Stimulated activated naive CD4-positive, alpha-beta T cell (primary cell): ENCODE measurements at places on chromosomes 7 and 10.
A peak's percentile ranks its signal among the peaks of the same experiment; 100 is the strongest.

- DNase-seq: peak; percentile 10
These were observed 60.7 kb downstream of the VCL start for GRCh38 chr10:74058658-74059057.

DNA sequence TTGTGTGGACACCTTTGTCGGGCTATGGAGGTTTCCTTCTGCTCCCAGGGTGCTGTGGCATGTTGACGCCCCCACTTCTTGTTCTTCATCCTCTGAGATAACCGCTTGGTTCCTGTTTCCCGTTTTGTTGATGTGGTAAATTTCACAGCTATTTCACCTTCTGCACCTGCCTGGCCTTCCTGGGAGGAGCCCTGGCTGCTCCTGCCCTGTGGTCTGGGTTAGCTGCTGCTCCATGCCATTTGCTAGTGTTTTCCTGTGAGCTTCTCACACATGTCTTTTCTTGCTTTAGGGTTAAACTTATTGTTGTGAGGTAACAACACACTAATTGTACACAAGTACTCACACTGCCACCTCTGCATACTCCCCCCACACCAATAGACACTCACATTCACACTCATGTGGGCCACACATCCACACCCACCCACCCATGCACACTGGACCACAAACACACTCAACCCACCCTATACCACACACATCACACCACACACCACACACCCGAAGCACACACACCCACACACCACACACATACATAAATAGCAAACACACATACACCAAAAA lies 46.5 kb upstream of the MSMB start:
- peak; percentile 75 for DNase-seq

DNA sequence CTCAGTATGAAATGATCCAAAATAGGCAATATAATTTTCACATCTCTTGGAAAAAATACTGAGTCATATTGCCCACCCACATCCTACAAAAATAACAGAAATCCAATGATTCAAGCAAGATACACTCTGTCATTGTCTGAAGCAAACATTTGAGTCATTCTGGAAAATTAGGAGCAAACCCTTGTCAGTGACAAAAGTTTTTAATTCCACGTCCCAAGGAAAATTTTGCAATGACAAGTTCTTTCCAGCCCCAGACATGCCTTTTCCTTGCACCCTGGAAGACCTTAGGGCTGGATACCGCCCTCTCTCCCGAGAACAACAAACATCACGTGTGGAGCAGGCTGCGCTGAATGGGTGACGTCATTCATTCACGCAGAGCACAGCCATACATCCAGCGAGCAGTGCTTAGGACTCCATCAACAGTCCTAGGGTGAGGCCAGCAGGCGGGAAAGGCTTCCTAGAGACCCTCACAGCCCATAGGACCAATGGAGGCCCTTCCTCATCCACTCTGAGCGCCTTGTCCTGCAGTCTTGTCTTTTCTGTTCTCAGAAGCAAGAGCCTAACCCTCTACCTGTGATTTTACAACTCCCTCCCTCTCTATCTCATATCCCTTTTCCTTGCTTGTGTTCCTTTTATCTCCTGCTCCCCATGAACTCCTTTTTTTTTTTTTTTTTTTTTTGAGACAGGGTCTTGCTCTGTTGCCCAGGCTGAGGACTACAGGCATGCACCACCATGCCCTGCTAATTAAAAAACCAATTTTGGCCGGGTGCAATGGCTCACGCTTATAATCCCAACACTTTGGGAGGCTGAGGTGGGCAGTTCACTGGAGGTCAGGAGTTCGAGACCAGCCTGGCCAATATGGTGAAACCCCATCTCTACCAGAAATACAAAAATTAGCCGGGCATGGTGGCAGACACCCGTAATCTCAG lies 23.5 kb upstream of the KDM7A start:
- no peak for DNase-seq

- DNase-seq: peak; percentile 12
These were observed 78.8 kb downstream of the INPP5A start for GRCh38 chr10:132616170-132616995.

GRCh38 chr7:70466725-70467364 lies 665.1 kb upstream of the GALNT17 start:
- DNase-seq: no peak

GRCh38 chr10:123783296-123783695 lies 108.3 kb downstream of the CPXM2 start:
- no peak for DNase-seq

DNA sequence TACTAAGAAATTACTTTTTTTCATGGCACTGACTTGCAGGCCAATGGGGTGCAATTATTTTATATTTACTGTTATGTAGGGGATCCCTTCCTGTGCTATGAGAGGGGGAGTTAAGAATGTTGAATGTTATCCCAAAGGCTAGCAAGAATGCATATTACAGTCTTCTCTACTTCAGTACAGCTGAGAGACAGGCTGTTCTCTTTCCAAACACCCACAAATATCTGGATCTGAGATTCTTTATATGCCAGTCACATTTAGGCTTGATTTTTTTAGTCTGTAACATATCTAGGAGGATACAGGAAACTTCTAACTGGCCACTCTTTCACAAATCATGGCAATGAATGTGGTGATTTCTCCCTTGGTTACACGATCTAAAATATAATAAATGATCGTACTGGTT lies 266.4 kb upstream of the FZD8 start:
- no peak for DNase-seq

GRCh38 chr7:1922071-1922869 lies 252.2 kb downstream of the ELFN1 start:
- DNase-seq: peak; percentile 63

DNA sequence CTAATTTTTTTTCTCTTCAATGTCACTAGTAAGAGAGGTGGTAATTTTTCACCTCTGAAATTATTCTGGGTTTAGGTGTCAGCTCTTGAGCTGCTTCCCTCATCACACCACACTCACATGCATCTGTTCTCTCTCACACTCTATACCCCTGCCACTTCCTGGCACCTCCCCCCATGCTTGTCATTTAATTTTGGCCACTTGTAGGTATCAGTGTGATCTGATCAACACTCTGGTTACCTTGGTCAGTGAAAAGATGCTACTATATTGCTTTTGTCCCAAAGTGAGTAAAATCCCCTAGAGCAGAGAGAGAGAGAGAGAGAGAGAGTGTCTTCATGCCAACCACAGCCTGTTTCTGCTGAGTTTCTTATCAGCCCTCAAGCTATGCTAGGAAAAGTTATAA lies 42.5 kb downstream of the STK17A start:
- DNase-seq: peak; percentile 58

DNA sequence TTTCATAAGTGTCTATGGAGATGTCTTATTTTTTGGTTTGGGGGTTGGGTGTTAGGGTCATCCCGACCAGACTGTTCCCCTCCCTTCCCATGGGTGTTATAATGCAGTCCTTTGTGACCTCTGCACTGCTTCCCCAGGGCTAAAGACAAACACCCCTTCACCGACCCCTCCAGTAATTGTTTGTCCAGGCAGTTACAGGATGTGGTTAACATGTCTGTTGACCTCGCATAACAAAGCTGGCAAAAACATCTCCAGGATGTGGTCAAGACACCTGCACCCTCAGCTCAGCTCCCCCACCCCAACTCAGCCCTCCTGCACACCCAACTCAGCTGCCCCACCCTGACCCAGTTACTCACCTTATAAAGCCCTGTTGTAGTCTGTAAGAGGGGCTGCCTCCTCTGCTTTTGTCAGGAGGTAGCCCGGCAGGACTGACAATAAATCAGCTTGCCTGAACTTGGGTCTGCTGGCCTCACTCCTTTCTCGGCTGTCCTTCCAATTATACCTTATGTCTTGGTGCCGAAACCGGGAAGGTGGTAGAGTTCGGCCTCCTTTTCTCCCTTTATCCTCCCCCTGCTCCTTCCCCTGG lies 102.2 kb downstream of the ZNF92 start:
- DNase-seq: no peak

- no peak for DNase-seq
These were observed 15.2 kb downstream of the CAMK1D start for GRCh38 chr10:12364559-12364958.

DNA sequence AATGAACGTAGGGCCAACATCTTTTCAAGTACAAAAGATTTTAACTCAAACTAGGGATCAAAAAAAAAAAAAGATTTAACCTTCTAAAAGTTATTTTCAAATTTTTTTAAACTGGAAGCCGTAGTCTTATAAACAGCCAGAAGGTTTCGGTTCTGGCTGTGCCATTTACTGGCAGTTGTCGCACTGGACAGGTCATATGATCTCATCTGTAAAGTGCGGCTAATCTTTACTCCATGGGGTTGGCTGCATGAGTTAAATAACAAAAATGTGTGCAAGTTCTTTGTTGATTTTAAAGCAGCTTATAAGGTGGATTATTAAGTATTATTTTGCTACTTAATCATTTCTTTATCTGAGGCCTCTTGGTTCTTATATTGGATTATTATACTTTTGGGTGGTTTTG lies 36.6 kb downstream of the TRUB1 start:
- DNase-seq: no peak

DNA sequence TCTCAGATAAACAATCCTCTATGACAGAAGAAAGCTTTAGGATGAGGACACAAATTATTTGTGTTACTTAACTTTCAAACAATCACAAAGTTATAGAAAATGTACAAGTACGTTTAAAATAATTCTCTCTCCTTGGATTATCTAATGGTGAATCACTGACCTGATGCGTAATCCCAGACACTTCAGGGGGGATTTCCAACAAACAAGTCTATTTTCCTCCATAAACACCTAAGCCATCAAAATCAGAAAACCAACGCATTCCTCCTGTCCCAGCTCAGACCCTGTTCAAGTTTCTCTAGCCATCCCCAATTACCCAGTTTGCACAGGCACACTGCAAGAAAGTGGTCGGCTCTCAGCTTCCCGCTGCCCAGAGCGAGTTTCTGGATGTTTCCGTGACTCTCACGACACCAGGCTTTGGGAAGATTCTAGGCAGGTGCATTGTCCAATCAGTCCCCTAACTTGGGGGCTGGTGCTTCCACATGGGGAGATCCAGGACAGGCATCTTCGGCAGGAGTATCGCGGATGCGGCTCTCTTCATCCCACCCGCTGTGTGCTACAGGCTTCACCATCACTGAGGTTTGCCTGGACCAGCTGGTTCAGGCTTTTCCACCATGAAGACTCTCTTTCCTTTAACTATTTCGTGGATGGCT lies 200.0 kb downstream of the ZMYND11 start:
- no peak for DNase-seq

- DNase-seq: no peak
These were observed 77.5 kb downstream of the HGF start for GRCh38 chr7:81692146-81692905.

GRCh38 chr10:77168861-77169260 lies 468.7 kb downstream of the KCNMA1 start:
- no peak for DNase-seq

DNA sequence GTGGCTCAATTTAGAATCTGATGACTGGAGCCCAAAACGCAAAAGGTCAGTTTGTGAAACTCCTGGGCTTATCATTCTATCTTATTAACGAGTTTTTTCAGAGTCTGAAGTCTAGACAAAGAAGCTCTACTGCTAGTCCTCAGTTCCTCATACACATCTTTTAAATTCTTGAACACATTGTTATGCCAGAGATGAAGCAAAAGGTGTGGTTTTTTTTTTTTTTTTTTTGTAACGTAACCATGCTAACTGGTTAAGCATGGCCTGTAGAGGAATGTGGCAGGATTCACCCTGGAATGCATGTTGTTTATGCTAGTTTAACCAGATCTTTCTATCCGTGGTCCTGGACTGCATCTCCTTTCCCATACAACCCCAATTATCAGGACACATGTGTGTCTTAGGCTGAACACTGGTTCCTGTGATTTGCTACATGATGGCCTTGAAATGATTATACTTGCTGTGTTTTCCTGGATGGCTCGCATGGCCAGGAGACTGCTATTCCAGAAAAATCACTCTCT lies 79.3 kb upstream of the MDFIC start:
- DNase-seq: no peak

GRCh38 chr7:109821156-109821555 lies 1251.5 kb downstream of the DNAJB9 start:
- no peak for DNase-seq

- no peak for DNase-seq
These were observed 287.4 kb upstream of the ZMIZ1 start for GRCh38 chr10:78781251-78781913.

DNA sequence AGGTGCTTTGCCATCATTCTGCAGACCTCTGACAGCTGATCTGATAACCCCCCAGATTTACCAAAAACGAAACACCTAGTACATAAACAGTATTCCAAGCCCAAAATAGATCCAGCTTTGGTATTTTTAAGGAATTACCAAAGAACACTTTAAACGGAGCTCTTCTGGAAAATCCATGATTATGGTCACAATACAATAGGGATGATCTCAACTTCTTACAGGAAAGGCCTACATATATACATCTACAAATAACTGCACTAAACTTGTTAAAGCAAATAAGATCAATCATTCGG lies 69.7 kb downstream of the HTR7 start:
- no peak for DNase-seq

DNA sequence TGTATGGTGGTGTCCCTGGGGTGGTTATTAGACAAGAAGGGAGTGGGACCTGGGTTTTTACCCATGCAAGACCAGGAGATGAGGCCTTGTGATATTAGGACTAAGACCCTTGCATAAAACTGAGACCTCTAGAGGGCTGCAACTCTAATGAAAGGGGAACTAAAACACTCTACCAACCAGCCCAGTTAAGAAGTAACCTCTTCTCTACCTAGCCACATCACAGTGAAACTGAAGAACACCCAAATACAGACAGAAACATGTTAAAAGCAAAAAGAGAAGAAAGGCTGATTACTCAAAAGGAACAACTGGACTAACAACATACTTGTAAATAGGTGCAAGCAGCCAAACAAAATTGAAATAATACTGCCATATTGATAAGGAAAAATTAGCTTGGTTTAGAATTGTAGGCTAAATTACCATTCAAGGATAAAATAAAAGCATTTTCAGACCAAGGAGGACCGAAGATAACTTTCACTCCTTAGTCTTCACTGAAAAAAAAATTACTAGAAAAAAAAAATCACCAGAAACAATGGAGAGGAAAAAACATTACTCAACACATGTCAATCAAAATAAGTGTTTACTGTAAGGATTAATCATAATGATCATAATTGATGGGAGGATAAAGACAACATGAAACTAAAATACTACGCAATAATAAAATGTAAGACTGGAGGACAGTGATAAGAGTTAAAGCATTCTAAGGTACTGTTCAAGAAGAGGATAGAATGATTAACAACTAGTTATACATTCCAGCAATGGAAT lies 27.6 kb downstream of the ERLIN1 start:
- DNase-seq: no peak

DNA sequence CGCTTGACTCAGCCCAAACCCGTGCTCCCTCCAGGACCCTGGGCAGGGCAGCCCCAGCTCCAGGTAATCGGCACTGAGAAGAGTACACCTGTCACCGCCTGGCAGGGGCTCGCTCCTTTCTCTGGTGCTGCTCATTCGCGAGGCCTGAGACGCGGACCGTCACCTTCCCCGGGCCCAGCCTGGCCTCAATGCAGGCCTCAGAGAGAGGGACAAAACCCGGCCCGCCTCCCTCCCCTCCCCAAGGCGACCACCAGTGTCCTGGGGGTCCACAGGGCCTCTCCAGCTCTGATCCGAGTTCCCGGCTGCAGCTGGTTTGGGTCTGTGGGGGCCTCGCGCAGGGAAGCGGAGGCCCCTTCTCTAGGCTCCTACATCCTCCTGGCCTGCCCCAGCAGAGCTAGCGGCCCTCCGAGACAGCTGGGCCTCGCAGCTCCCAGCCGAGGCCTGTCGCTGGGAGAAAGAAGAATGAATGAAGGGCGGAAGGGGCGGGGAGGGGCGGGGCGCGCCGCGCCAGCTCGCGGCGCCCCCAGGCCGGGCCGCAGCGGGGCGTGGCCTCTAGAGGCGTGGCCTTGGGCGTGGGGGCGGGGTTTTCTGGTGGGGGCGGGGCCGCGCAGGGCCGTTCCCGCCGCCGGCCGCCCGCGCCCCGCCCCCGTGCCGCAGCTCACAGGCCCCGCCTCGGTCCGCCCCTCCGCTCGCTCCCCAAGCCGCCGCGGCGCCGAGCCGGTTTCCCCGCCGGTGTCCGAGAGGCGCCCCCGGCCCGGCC lies at the start of gene LIMK1:
Gene LIMK1, plus strand, starts transcription at position 688 of the 760 bp plus-strand sequence. CDS start 187 bp downstream, outside the sequence.
- peak; percentile 80 for DNase-seq
